ENCODE measurements at places on chromosomes 1 and 21. TPM values are rescaled to one million over a fixed set of nuclear protein-coding genes. Genes with fewer than 3 reads are reported as not detected.

The IRF2BP2 gene
- total RNA-seq = 80.7 TPM

The SF3B4 gene
- 50.8 TPM for total RNA-seq

The CD247 gene
- total RNA-seq = not detected

The GABPB2 gene
- total RNA-seq = 6.6 TPM

- no peak for DNase-seq
Observed at GRCh38 chr1:113534130-113534817, 144.0 kb downstream of the MAGI3 start.

The CHI3L2 gene
- total RNA-seq = not detected

- DNase-seq = no peak
Observed at GRCh38 chr1:179091691-179092165, 9.9 kb downstream of the TOR3A start.

The SPRR1A gene
- not detected for total RNA-seq

DNA sequence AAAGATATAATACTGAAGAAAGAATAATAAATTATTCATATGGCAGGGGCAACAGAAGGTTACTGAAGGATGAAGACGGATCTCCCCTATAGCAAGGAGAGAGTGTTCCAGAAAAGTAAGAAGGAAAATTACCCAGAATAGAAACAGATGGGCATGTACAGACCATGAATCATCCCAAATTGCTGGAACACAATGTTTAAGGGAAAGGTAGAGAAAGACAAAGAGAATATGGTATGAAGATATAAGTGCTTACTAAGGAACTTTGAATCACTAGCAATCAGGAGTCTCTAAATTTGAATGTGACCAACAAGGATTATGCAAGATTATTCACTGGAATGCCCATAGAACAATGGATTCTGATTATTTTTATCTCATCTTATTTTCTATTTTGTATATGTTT is 375.4 kb downstream of the COL11A1 start:
- no peak for DNase-seq

Data from PC-9 (cell line).